Activated CD4-positive, alpha-beta T cell treated with anti-CD3 and anti-CD28 coated beads, Interleukin-2, amount 10 ng/mL, durations not matched to agents 7 days and 5 days (primary cell): ENCODE measurements at places on chromosomes 1 and 21. TPM values are rescaled to one million over a fixed set of nuclear protein-coding genes. Genes with fewer than 3 reads are reported as not detected.

The PRRX1 gene
- total RNA-seq = not detected

The PGBD5 gene
- total RNA-seq = not detected

- no peak for DNase-seq
Measured at GRCh38 chr1:17193222-17194132, 11.5 kb upstream of the PADI1 start.

- no peak for DNase-seq
Measured at GRCh38 chr1:183302452-183303322, 115.5 kb downstream of the NMNAT2 start.

GRCh38 chr1:63268876-63269275, 53.5 kb upstream of the FOXD3 start:
- no peak for DNase-seq
